H1 (cell line): ENCODE measurements at places on chromosomes 3 and 15.

- no peak for DNase-seq
Measured at GRCh38 chr15:91780387-91780786, 73.1 kb upstream of the SLCO3A1 start.

DNA sequence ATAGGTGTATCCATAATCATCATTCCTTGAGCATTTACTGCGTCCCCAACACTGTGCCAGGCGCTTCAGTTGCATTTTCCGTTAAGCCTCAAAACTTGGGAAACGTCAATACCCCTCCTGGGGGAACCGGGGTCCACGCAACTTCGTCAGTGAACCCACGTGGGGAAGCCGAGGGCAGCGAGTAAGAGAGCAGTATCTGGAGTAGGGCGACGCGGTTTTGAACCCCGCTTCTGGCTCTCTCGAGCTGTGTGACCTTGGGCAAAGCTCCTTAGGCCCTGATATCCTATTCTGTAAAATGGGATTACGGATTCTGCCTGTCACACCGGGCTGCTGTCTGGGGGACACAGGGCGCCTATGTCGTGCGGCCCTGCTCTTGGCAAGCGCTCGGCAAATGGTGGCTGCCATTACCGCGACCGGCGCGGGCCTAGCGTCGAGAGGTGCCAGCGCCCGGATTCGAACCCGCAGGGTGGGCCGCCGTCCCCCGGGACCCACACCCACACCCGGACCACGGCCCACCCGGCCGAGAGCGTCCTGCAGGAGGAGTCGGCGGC, 590 bp downstream of the POLG start:
- no peak for DNase-seq

DNA sequence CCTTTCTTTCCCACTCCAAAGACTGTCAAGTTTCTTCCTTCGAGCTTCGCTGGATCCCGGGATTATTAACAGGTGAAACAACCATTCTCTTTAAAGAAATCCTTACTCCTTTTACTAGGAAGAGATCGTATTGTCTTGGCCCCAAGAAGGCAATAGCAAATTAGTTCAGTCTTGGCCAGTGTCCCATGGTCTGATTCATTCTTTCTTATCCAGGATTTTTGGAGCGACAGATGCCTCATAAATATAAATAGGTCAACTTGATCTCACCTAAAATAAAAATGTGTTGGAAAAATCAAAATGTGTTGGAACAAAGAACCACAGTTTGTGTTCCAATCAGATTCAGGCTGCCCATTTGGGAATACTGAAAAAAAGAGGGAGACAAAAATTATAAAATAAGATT, 140.1 kb upstream of the TMEM108 start:
- DNase-seq: no peak

DNA sequence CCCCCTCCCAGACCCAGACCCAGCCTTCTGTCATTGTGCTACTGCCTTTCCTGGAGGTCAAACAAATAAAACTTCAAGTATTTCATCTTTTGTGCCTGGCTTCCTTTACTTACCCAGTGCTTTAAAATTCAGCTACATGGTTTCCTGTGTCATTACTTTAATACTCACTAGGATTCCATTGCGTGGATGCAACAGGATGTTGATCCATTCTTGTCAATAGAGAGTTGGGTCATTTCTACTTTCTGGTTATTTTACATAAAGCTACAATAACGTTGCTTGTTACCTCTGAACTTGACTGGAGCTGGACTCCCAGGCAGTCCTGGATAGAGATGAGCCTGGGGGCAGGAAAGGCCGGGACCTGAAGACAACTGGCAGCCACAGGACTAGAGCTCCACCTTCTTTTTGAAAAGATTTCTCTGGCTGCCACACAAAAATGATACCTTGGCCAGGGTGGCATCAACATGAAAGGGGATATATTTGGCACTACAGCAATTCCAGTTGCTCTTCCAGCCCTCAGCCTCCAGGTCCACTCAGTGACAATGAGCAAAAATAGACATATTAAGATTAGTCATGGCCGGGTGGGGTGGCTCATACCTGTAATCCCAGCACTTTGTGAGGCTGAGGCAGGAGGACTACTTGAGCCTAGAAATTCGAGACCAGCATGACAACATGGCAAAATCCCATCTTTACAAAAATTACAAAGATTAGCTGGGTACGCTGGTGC, 23.3 kb upstream of the HEG1 start:
- DNase-seq: peak; percentile 16

GRCh38 chr3:43473737-43474136, 148.1 kb downstream of the ANO10 start:
- no peak for DNase-seq

GRCh38 chr15:101018016-101018415, 98.9 kb downstream of the LRRK1 start:
- DNase-seq: no peak

- DNase-seq: peak; percentile 62
Measured at GRCh38 chr15:80152896-80153876, at the start of gene FAH. Gene FAH (plus strand): TSS chr15:80152999. CDS start chr15:80153055, 56 bp downstream.

DNA sequence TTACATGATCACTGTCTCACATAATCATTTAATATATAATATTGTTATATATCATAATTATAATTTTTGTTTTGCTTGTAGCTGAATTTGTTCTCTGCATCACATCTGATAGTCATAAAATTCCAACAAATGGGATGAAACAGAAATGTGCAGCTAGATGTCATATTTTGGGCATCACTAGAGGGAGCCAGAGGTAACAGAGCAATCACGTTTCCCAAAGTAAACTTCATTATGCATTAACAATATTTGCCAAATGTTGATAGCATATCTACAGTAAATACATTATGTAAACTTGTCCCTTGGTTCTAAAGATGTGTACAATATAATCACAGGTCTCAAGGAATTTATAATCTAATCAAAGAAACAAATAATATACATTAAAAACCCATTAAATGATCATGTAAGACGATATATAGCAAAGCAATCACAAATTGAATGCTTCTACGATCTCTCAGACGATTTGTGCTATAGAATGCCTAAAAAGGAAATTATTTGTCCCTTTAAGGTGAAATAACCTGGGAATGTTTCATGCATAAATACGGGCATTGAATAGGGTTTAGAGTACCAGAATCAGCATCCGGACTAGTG, 234.2 kb upstream of the MCTP2 start:
- no peak for DNase-seq

- no peak for DNase-seq
Measured at GRCh38 chr15:49887659-49888322, 231.2 kb downstream of the ATP8B4 start.

- DNase-seq: no peak
Measured at GRCh38 chr3:60980342-60980692, 270.9 kb downstream of the FHIT start.

GRCh38 chr3:14792691-14793121, 26.1 kb upstream of the FGD5 start:
- no peak for DNase-seq

GRCh38 chr3:71101626-71102025, 481.9 kb downstream of the FOXP1 start:
- no peak for DNase-seq

DNA sequence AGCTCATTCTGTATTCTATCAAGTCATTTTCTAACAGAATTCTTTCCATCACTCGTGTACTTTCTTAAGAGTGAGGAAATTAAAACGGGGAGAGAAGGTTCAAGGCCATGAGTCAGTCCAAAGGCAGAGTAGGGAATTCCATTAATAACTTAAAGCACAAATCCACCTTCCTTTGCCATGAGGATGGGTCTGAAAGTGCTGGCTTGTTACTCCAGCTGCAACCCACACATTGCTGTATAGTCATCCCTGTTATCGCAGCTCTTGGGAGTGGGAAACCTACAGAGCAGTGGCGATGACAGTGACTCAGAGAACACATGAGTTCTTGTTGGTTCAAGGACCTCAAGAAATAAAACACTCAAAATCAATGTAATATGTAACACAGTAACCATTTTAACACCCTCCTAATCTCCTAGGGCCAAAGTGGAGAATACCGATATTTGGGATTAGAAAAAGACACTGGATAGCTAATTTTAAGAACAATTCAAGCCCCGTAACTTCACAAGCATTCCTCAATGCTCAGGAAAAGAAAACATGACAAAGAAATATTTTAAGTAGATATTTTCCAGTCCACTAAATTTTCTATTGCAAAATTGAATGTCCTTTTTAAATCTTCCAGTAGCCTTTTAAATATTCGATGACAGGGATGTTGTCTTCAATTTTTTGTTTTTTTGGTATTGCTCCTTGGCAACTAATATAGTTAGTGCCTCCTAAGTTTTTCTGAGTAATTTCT, 179.9 kb upstream of the THBS1 start:
- DNase-seq: no peak

- no peak for DNase-seq
Measured at GRCh38 chr3:32239307-32240158, 1.1 kb downstream of the CMTM8 start.

DNA sequence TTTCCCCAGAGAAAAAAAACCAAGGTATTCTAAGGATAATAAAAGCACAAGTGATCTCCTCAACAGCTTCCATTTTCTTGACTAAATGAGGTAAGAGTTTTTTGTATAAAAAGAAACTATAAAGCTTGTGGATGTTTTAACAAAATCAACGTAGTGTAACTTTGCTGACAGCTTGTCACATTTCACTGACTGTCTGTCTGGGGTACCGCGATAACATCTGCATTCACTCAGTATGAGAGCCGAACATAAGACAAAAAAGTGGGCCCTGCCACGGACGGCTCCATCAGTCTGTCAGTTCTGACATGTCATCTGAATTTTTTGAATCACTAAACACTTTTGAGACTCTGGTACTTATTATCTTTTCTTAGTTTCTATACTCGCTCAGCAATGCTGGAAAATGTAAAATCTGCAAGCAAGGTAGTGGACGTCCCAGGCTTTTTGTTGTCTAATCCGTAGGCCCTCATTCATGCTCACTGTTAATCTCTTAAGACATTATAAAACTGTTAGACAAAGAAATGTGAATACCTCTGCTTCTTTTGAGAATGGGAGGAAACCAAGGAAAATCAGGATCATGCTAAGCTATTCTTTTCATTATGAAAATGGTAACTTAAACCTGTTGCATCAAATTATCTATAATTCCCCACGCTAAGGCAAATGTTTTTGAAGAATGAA, 307.1 kb downstream of the MECOM start:
- no peak for DNase-seq
